ENCODE measurements at places on chromosomes 2 and 18. TPM values are rescaled to one million over a fixed set of nuclear protein-coding genes. Genes with fewer than 3 reads are reported as not detected.

Gene ARID5A
- 139 TPM for total RNA-seq

Gene IL36RN
- total RNA-seq = not detected

- no peak for DNase-seq
These were observed 40.5 kb upstream of the ATG16L1 start for GRCh38 chr2:233210843-233211547.

DNA sequence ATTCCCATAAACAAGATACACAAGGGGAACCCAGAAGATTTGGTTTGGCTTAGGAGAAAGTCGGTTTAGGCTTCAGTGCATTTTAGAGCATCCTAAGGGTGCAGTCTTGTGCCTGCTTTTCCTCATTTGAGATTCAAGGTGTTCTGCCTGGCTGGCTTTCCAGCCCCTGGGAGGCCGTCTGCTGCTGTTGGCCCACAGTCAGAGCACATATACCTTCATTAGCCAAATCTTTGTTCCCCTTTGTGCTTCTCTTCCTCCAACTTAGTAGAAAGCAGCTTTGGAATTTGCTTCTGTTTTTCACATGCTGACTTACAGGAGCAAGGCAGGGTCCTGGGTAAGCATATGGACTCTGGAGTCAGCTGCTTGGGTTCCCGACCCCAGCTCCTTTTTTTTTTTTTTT is 477.1 kb upstream of the TCF4 start:
- no peak for DNase-seq

DNA sequence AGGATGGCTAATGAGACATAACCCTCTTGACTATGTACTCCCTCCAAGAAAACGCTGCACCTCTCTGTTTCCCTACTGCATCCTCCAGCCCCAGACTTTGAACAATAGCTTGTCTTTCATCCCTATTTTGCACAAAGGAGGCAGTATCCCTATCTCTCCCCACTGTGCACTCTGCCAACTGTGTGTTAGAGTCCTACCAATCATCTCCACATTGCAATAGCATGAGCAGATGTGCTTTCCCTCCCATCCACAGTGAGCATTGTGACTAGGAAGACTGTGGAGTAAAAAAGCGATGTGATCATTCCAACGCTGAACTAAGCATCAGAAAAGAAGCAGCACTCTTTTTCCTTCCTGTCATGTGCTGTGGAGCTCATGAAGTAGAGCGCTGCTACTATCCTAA is 206.3 kb upstream of the GULP1 start:
- no peak for DNase-seq

DNA sequence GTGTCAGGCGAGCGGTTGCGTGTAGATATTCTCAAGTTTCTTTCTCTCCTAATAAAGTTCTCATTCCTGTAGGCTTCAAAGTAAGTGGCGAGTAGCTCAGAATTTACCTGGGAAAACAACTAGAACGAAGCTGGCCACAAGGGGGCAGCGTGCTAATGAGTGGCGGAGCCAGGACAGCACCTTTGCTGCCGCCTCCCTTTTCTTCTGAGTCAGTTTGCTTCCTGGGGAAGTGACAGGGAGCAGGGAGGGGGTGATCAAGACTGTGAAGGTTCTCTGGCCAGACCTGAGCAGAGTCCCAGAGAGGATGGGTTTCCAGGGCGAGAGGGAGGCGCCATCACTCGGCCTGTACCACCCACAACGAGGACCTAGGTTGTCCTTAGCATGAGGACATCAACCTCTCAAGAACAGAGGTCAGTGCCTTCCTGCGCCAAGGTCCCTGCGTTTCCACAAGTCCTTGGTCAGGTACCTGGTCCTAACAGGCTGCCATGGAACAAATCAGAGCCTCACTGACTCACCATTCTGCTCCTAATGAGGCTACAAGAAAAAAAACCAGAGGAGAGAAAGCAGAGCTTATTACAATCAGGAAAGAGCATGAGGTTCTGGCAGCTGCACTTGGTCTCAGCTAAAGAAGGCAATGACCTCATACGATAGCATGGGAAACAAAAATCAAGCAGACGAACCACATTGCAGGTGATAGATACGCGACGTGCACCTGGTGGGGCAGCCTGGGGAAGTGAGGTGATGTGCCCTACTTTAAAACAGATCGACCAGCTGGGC is 98.7 kb downstream of the PLB1 start:
- peak; percentile 74 for DNase-seq
